ENCODE measurements at places on chromosomes 5 and 9. TPM values are rescaled to one million over a fixed set of nuclear protein-coding genes. Genes with fewer than 3 reads are reported as not detected.
A peak's percentile ranks its signal among the peaks of the same experiment; 100 is the strongest.

DNA sequence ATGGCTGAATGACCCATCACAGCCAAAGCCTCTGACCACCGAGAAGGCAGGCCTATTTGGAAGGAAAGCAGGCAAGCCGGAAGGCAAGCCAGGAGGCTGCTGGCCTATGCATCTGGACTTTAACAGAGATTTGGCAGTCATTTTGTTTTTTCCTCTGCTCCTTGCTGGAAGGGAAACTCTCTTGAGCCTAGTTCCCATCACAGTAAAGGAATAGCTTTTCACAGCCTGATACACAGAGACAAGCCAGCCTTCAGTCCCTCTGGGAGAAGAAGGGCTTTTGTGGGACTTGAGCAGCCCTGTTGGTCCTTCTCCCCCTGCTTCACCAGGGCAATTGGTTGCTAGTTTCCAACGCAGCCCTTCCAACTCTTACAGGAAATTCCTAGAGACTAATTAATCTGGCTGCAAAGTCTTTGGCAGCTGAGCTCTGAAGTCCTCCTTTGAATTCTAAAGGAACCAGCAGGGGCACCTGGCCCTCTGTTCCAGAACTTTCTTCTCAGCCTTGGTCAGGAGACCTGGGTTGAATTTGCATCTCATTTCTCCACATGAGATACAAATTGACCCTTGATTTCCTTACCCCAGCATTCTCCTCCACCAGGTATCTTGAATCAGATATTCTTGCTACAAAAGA is 157.3 kb upstream of the EPB41L4A start:
- DNase-seq = no peak

DNA sequence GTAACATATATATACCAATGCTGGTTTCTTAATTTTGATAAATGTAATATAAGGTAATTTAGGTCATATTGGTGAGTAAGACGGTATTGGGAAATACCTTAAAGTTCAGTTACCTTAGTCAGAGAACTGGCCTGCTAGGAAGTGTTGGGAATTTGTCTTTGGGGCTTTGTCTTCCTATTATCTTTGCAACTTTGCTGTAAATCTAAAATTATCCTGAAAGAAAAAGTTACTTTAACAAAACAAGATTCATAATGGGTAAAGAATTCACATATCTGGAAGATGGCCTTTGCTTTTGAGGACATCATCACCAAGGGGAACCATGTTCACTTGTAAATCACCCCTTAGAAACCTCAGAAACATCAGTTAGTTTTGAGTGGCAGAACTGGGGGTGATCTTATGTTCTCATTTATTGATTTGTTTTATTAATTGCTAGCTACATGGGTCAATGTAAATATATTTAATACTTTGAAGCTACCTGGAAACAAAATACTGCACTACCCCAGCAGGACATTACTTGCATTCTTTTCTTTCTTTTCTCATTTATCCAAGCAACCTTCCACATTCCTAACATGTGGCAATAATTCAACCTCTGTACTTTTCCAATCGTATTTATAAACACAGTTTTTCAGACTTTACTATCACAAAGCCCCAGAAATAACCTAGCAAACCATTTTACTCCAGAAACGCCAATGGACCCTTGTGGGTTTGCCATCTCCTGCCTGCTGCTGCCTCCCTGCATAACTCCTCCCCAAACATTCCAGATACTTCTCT is 41.4 kb downstream of the GLIS3 start:
- DNase-seq = no peak

DNA sequence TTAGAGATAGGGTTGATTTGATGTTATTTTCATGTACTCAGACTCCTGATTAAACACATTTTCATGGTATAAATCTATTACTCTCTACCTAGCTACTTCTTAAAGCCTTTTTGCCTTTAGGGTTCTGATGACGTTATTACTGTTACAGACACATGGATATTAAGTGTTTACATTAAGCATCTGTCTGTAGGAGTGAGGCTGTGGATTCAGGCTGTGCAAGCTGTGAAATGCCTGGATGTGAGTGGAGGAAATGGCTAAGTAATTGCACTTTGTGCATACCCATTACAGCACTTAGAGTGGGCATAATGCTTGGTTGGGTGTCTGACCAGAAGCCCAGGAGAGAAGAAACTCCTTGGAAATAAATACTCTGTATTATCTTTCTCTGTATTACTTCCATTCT is 186.8 kb downstream of the SNX18 start:
- peak; percentile 26 for DNase-seq

DNA sequence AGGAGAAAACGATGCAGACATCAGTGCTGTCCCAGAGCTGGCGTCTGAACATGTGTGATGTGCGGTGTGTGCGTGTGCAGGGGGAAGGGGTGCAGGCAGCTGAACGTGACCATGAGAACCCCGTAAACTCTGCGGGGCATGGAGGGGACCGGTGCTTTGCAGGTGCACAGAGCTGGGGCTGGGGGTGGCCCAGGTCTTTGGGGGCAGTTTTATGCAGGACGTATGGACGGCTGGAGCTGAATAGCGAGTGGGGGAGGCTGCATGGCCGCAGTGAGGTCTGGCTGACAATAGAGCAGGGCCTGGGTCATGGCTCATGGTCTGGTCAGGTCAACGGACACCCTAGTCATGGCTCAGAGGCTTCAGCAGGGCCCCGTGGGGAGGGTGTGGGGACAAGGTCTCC is 3.3 kb upstream of the EXOC3 start:
- DNase-seq = peak; percentile 7

GRCh38 chr5:565782-566440 is 41.7 kb upstream of the SLC9A3 start:
- no peak for DNase-seq

- no peak for DNase-seq
Observed at GRCh38 chr5:137564398-137564961, 65.4 kb upstream of the SPOCK1 start.

- no peak for DNase-seq
Observed at GRCh38 chr5:124238350-124238749, 508.1 kb downstream of the ZNF608 start.

- DNase-seq = peak; percentile 57
Observed at GRCh38 chr9:23824830-23825591, 1.0 kb downstream of the ELAVL2 start.

DNA sequence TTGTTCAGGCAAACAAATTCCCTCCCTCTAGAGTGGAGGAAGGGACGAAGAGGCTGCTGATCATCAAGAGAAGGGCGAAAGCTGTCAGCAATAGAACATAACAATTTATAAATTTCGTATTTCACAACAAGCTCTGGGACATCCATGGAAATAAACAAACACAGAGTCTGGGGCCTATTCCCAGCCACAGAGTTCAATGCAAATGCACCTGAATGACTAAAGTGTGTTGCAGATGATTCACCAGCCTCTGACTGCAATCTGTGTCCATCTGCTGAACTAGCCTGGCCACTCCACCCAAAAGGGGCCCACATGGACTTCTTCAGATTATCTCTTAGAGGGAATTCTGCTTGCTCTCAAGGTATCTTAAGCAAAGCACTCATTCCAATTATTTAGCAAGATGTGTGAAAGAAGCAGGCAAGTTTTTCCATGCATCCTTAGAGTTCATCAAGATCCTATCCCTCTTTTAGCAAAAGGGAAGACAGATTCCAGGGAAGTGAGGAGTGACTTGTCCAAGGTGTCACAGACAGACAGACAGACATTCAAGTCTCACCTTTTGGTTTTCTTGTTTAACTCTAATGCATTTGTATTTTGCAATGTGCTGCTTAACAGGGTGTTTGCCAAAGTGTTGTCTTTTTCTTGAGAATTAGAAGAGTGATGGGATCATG is 307.8 kb upstream of the PAPPA start:
- no peak for DNase-seq

DNA sequence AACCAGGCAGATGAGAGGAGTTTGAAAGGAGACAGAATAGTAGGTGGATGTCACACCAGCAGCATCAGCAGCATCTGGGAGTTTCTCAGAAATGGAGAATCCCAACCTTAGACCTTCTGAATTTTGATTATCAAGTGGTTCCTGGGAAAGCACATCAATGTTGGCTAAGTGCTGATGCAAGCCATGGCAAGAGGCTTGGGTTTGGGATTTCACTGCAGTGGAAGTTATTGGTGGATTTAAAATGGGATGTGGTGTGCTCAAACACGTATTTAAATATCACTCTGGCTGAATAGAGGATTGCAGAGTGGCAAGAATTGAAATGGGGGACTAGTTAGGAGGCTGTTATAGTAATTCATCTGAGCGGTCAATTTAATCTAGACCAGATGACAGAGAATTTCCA is 387.8 kb upstream of the WWC1 start:
- no peak for DNase-seq

- DNase-seq = no peak
Observed at GRCh38 chr9:94801234-94801633, 74.7 kb downstream of the AOPEP start.

- DNase-seq = peak; percentile 59
Observed at GRCh38 chr5:157328277-157328912, 62.5 kb downstream of the CYFIP2 start.

DNA sequence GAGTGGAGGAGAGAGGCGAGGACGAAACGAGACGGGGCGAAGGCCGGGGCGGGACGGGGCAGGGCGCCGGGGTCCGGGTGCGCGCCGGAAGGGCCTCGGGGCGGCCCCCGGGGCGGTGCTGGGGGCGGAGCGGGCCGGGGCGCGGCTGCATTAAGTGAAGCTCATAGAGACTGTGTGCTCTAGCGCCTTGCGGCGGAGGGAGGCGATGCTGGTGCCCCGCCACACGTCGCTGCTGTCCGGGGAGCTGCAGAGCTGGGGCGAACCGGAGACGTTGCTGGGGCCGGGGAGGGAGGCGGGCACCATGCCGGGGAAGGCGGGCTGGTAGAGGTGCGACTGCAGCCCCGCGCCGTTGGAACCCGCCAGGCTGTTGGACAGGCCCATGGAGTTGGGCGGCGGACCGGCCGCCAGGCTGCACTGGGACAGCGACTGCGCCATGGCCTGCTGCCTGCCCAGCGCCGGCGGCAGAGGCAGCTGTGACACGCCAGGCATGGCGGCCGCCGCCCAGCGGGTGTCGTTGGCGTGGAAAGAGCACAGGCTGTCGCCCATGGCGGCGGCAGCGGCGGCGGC is 8.3 kb downstream of the OTP start:
- peak; percentile 77 for DNase-seq

LCN15 gene
- total RNA-seq = 1.9 TPM

SH2D3C gene
- total RNA-seq = 71.7 TPM

DNAH5 gene
- 0.20 TPM for total RNA-seq

ZFP2 gene
- 2.2 TPM for total RNA-seq

ACOT12 gene
- total RNA-seq = not detected

DBH gene
- total RNA-seq = 1.8 TPM

SOHLH1 gene
- not detected for total RNA-seq

Measured in glutamatergic neuron (in vitro differentiated cells).